Kidney (tissue), 22 donors: ENCODE measurements at places on chromosomes 16 and 17. TPM values are rescaled to one million over a fixed set of nuclear protein-coding genes. Genes with fewer than 3 reads are reported as not detected.
A peak's percentile ranks its signal among the peaks of the same experiment; 100 is the strongest.

TEN1 gene
- total RNA-seq: 21.3 TPM

MEFV gene
- total RNA-seq: 4.1 TPM

RDM1 gene
- not detected for total RNA-seq

GPATCH8 gene
- 47.0 TPM for total RNA-seq

GRCh38 chr17:17676752-17677151, 4.5 kb upstream of the RAI1 start:
- H3K36me3 ChIP-seq: no peaks in the 10 kb centered on the region
- H3K4me3 ChIP-seq: no peak overlapping the region
- peaks cover 4% of the 10 kb centered on the region for H3K4me1 ChIP-seq
- no peaks in the 10 kb centered on the region for H3K27me3 ChIP-seq

- no peak for DNase-seq
- no peaks in the 10 kb centered on the region for H3K27me3 ChIP-seq
- no peaks in the 10 kb centered on the region for H3K36me3 ChIP-seq
These were observed 39.2 kb downstream of the TMEM11 start for GRCh38 chr17:21174713-21175112.

DNA sequence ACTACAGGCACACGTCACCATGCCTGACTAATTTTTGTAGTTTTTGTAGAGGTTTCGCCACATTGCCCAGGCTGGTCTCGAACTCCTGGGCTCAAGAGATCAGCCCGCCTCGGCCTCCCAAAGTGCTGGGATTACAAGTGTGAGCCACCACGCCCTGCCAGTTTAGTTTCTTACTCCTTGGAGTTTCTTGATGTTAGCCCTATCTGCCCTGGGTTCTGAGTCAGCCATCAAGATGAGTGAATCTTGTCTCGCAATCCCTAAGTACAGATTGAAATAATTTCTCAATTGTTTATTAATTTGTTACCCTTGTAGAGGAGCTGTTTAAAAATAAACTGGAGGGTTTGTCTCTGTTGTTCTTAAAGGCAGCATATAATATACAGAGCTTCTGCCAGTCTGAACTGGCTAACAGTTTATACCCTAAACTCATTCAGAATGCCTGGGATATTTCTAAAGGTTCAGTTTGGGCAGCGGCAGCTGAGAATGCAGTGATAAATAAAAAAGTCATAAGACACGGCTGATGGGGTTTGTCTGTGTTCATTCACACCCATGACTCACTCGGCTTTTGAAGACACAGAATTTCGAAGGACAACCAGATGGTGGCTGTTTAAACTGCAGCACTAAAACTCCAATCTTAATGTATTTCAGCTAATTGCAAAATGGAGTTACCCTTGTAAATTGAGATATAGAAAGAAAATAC, 39.6 kb downstream of the GPRC5B start:
- H3K27ac ChIP-seq: no peak overlapping the region
- no peak overlapping the region for H3K4me3 ChIP-seq
- no peak for DNase-seq
- no peaks in the 10 kb centered on the region for H3K27me3 ChIP-seq
- no peaks in the 10 kb centered on the region for H3K36me3 ChIP-seq
- no peaks in the 10 kb centered on the region for H3K4me1 ChIP-seq

DNA sequence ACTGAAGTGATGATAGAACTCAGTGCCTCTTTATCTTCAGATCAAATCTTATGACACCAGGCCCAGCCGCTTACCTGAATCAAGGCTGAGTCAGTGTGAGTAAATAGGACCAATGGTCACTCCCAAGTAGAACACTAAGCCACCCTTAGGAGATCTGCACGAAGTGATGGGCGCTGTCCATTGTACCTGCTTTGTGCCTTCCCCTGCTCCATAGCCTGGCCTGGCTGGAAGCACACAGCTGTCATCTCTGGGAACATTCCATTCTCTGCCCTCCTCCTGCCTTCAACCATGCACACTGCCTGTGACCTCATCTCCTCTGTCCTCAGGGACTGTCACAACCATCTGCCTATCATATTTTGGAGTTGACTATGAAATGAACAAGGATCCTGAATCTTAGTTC, 279.5 kb upstream of the ASIC2 start:
- H3K4me1 ChIP-seq: no peaks in the 10 kb centered on the region
- H3K27ac ChIP-seq: no peak overlapping the region
- H3K27me3 ChIP-seq: no peaks in the 10 kb centered on the region

GRCh38 chr16:84292011-84292410, 2.7 kb upstream of the WFDC1 start:
- DNase-seq: no peak
- peaks cover 11% of the 10 kb centered on the region for H3K4me1 ChIP-seq
- H3K36me3 ChIP-seq: no peaks in the 10 kb centered on the region
- H3K27me3 ChIP-seq: no peaks in the 10 kb centered on the region
- H3K27ac ChIP-seq: no peak overlapping the region
- no peak overlapping the region for H3K4me3 ChIP-seq

GRCh38 chr16:86107215-86107825, 208.4 kb downstream of the IRF8 start:
- no peak overlapping the region for H3K27ac ChIP-seq
- peak; percentile 21 for DNase-seq
- no peak overlapping the region for H3K4me3 ChIP-seq
- no peaks in the 10 kb centered on the region for H3K27me3 ChIP-seq

DNA sequence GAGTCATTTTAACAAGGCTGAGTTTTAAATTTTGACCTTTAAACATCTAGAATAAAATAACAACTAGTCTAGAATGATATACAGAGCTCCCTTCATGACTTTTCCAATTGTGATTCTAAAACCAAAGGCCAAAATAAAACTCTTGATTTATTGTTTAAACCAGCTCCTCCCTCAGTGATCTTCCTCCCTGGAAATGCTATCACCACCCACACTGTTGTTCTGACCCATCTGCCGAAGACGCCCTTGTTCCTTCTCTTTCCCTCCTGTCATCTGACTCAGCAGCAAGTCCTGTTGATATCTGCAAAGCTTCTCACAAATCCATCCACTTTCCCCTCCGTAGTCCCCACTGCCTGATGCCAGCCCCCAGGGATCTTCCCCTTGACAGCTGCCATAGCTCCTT, 231.6 kb upstream of the DYNLRB2 start:
- no peak overlapping the region for H3K27ac ChIP-seq
- H3K36me3 ChIP-seq: no peaks in the 10 kb centered on the region
- H3K4me3 ChIP-seq: no peak overlapping the region
- no peaks in the 10 kb centered on the region for H3K4me1 ChIP-seq
- no peak for DNase-seq

DNA sequence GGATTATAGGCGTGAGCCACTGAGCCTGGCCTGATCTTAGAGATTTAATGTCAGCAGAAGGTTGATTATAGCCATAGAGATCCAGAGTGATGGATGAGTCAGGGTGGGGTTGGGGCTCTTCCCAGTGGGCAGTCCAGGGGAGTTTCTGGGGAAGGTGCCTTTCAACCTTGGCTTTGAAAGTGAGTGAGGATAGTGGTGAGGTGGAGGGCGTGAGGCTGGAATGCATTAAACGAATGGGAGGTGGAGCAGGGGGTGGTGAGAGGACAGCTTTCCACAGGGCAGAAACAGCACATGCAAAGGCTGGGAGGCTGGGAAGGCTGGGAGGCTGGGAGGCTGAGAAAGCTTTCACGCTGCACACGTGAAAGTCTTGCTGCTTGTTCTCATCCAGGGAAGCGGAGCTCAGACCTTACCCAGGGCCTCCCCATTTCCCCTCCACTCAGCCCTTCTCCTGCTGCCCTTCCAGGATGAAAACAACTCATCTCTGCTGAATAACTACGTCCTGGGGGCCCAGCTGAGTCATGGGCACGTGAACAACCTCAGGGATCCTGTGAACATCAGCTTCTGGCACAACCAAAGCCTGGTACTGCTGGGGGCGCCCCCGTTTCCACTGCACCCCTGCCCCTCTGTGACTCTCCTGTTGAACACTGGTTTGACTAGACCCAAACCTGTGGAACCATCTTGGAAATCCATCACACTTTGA, 22.3 kb downstream of the ADGRG5 start:
- H3K4me3 ChIP-seq: no peak overlapping the region
- no peaks in the 10 kb centered on the region for H3K27me3 ChIP-seq
- no peak for DNase-seq
- no peaks in the 10 kb centered on the region for H3K4me1 ChIP-seq

GRCh38 chr16:12958366-12958765, 57.0 kb downstream of the SHISA9 start:
- H3K4me3 ChIP-seq: no peak overlapping the region
- H3K27ac ChIP-seq: no peak overlapping the region
- H3K4me1 ChIP-seq: no peaks in the 10 kb centered on the region
- H3K36me3 ChIP-seq: no peaks in the 10 kb centered on the region

GRCh38 chr16:24609740-24610415, 70.5 kb downstream of the RBBP6 start:
- no peaks in the 10 kb centered on the region for H3K36me3 ChIP-seq
- peaks cover 3% of the 10 kb centered on the region for H3K4me1 ChIP-seq
- no peak overlapping the region for H3K27ac ChIP-seq
- H3K4me3 ChIP-seq: no peak overlapping the region
